Natural killer cell (primary cell): ENCODE measurements at places on chromosomes 2 and 18. TPM values are rescaled to one million over a fixed set of nuclear protein-coding genes. Genes with fewer than 3 reads are reported as not detected.

The UGT1A5 gene
- not detected for total RNA-seq

The OR6B2 gene
- not detected for total RNA-seq

The CABLES1 gene
- total RNA-seq, result 1.8 TPM

The STAT4 gene
- 304 TPM for total RNA-seq

- DNase-seq, result no peak
These were observed 3.5 kb downstream of the ASPRV1 start for GRCh38 chr2:69957965-69958364.

DNA sequence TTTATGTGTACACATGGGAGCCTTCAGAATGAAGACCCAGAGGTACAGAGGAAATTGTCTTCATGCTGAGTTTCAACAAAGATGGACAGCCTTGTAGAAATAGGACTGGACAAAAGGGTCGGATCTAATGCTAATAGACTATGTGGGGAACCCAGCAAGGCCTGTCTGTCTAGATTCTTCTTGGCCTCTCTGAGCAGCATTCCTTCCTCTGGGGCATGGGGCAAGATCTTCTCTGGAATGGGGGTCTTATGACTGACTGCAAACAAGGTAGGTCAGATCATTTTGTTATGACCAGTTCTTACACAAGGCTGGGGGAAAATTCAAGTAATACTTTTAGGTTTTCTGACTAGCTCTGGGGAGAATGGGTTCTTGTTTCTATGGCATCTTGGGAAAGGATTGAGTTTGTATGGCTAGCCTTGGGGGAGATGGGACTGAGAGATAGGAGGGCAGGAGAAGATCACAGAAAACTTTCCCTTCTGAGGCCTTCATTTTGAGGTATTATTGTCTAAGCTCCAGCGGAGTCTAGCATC is 14.3 kb downstream of the SPATA3 start:
- DNase-seq, result no peak

DNA sequence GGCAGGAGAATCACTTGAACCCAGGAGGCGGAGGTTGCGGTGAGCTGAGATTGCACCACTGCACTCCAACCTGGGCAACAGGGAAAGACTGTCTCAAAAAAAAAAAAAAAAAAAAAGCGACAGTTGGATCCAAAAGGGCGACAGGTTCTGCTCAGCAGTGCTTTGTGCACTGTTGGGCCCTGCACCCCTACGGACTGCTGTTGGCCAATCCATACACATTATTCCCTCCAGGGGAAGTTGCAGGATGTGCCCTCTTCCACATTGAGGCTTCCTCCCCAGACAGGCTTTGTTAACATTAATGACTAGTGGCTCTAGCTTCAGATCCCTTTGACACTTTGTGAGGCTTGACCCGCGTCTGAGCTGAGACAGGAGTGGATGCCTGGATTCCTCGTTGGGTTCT is 9.4 kb downstream of the NT5DC4 start:
- no peak for DNase-seq

- no peak for DNase-seq
These were observed 105.8 kb upstream of the SMAD2 start for GRCh38 chr18:48036226-48036625.

DNA sequence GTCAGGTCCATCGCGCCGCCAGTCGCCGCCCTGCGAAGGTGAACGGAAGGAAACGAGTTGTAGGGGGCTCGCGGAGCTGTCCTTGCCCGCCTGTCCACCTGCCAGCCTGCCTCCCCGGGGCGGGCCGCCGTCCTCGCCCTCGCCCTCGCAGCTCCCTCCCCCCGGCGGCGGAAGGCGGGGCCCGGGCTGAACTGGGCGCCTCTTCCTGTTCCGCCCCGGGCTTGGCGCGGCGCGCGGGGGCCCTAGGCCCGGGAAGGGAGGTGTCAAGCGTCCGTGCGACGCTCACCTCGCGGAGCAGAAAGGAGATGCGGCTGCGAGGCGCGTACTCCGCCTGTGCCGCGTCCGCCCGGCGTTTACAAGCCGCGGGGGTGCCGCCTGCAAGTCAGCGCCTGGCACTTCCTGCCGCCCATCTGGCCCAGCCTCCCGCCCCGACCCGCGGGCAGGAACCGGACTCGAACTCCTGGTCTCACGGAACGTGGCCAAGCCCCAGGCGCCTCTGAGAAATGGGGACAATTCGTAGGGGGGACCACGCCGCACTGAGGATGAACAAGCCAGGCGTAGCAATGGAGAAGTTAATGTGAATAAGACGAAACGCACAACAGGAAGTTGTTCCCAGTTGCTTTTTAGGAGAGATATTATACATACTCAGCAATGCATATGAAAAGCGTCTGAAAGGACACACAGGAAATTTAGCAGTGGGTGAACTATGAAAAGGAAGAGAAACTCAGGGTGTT is at the start of gene CNPPD1:
CNPPD1 (minus strand) TSS at position 108 of the 734 bp plus-strand sequence; CDS start at position 11, 97 bp downstream.
- DNase-seq, result peak; percentile 94

DNA sequence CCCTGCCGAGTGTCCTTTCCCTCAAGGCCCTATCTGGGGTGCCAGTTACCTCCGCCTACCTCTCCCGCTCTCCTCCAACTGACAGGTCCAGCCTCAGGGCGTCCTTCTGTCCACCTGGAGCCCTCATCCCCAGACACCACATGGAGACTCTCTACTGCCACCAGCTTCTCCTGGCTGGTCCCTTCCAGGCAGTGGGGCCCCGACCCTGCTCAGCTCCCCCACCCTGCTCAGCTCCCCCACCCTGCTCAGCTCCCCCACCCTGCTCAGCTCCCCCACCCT is 74.0 kb upstream of the ODC1 start:
- no peak for DNase-seq

DNA sequence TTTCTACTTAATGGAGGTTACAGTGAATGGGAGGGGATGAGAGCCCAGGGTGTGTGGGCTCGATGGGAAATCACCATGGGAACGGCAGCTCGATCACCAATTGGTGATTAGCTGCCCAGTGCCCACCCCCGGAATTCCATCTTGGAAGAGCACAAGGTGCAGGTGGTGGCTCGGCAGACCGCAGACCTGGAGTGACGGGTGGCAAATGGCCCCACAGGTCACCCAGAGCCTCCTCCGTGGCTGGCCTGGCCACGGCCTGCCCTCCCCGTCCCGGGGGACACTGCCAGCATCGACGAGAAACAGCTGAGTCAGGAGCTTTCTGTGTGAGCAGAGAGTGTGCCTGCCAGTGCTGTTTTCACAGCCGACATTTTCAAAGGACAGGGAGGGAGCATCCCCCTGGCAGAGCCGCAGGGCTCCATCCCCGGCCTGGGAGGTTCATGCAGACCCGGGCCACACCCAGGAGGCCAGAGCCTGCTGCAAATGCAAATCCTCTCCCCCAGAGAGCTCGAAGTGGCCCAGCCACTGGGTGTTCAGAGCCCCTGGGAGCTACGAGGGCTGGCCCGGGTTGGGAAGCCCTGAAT is 176.4 kb upstream of the MYT1L start:
- DNase-seq, result no peak

DNA sequence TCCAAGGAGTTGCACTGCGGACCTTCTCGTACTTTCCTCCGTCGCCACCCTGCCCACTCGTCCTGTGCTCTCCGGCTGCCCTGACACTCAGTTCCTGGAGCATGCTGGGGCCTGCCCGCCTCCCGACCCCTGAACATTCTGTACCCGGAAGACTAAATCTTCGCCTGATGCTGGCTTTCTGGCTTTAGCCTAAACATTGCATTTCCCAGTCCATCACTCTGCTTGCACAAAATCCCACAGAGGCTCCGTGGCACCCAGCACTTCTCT is 550 bp upstream of the SFXN5 start:
- DNase-seq, result peak; percentile 40

GRCh38 chr18:10588975-10589374 is 63.1 kb downstream of the NAPG start:
- no peak for DNase-seq

DNA sequence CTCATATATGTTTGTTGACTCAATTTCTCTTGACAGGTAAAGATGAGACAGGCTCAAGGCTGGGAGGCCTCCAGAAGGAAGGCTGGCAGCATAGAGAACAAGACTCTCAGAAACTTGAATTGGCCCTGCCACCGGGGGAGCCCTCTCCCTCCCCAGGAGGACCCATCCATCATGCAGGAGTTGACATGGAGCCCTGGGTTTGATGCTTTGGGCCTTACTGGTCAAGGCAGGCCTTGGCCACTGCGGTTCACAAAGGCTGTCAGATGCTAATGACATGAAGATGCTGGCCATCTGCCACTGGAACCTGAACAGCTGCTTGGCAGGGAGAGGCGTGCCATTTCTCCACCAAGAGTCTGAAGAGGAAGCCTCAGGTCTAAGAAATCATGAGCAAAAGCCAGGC is 193.6 kb downstream of the MTCL1 start:
- DNase-seq, result no peak

GRCh38 chr2:63879876-63880433 is 38.3 kb downstream of the UGP2 start:
- DNase-seq, result no peak

- DNase-seq, result no peak
These were observed 23.8 kb downstream of the ADRA2B start for GRCh38 chr2:96092573-96092877.

GRCh38 chr18:62498616-62499262 is 24.1 kb upstream of the ZCCHC2 start:
- DNase-seq, result no peak

DNA sequence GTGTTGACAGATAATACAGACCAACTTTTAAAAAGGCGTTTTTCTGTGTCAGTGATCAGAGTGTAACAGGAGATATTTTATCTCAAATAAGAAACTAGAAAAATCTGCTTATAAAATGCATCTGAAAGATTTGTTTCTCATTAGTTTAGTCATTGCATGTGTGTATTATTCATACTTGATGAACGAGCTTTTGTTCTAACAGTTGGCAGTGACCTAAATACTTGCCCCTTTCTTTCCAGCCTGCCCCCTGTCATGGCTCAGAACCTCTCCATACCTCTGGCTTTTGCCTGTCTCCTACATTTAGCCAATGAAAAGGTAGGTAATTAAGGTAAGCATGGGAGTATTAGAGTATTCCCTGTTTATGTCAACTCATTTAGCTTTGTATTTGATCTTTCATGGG is 33.6 kb downstream of the NCAPH start:
- DNase-seq, result no peak

GRCh38 chr18:45221363-45221762 is 393.9 kb upstream of the SLC14A2 start:
- DNase-seq, result no peak

DNA sequence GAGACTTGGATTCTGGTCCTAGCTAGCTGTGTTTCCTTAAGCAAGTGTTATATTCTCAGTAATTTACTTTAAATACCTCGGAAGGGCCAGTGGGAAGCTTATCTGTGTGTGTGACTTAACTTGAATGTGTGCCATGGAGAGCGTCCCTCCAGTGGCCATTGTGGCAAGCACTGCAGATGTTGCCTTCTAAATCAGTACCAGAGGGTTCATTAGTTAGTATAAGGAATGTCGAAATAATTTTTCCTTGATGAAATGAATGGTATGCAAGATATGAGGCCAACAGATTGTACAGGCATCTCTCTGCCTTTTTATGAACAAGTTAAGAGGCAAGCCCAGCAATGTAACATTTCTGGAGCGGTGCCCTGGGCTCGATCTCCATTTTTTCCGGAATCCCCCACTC is 52.0 kb downstream of the FBXO36 start:
- no peak for DNase-seq

GRCh38 chr2:127957240-127957639 is 70.6 kb downstream of the SAP130 start:
- no peak for DNase-seq

- DNase-seq, result no peak
These were observed 438.7 kb upstream of the MYT1L start for GRCh38 chr2:2769481-2770431.

DNA sequence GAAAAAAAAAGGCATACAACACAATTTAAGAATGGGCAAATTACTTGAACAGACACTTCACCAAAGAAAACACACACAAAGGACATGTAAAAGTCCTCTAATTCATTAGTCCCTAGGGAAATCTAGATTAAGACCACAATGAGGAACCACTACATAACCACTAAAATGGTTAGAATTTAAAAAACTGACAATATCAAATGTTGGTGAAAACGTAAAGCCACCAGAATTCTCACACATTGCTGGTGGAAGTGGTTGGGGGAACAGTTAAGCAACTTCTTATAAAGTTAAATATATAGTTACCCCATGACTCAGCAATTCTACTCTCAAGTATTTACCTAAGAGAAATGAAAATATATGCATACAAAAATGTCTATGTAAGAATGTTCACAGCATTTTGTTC is 11.8 kb downstream of the RTN4 start:
- DNase-seq, result no peak

- DNase-seq, result no peak
These were observed 27.2 kb downstream of the TMEM177 start for GRCh38 chr2:119706221-119706620.

DNA sequence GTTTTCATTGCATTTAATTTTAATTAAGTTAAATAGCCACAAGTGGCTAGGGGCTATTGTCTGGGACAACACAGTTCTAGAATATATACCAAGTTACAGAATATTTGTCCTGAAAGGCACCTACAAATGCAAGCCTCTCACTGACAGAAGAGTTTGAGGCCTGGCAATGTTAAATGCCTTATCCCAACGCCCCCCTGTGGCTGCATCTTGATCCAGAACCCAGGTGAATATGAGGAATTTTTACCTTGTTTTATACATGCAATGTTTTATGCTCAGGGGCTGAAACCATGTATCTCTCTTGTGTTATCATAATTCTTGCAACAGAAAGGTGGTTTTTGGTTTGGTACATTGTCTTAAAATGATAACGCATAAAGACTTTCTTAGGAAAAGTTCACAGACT is 71.8 kb upstream of the SEC11C start:
- no peak for DNase-seq
